Umbilical cord (tissue), 2 donors: ENCODE measurements at places on chromosomes 3 and 15. TPM values are rescaled to one million over a fixed set of nuclear protein-coding genes. Genes with fewer than 3 reads are reported as not detected.

GRCh38 chr3:126836220-126836860 is 132.3 kb downstream of the CHCHD6 start:
- DNase-seq, result no peak

- DNase-seq, result peak; percentile 87
Measured at GRCh38 chr3:134473868-134474546, 11.8 kb downstream of the ANAPC13 start.

DNA sequence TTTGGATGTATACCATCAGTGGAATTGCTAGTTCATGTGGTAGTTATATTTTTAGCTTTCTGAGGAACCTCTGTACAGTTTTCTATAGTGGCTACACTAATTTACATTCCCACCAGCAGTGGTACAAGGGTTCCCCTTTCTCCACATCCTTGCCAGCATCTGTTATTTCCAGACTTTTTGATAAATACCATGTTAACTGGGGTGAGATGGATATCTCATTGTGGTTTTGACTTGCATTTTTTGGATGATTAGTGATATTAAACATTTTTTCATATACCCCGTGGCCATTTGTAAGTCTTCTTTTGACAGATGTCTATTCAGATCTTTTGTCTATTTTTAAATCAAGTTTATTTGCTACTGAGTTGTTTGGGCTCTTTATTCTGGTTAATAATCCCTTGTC is 455.6 kb upstream of the RARB start:
- DNase-seq, result no peak

GRCh38 chr3:52986938-52987337 is 58.9 kb downstream of the SFMBT1 start:
- no peak for DNase-seq

GRCh38 chr3:115194476-115194875 is 47.4 kb upstream of the ZBTB20 start:
- DNase-seq, result no peak

DNA sequence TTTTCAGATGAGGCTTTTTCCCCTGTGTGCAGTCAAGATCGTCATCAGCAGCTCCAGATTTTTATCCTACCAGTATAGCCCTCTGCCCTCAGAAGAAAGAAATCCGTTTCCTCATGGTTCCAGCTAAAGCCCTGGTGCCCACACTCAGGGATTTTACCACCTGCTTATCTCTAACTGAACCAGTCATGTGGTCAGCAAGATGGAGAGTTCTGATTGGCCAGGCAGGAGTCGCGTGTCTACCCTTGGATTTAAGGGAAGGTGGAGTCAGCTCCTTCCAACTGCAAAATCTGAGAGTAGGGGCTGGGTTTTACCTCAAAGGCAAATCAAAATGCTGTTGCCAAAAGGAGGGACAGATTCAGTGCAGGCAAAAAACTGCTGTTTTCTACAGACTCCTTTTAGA is 135.3 kb downstream of the LRTM1 start:
- no peak for DNase-seq

- DNase-seq, result peak; percentile 53
Measured at GRCh38 chr15:85615930-85616329, 178.8 kb downstream of the KLHL25 start.

- no peak for DNase-seq
Measured at GRCh38 chr3:14921811-14922705, 25.3 kb upstream of the NR2C2 start.

- no peak for DNase-seq
Measured at GRCh38 chr3:64361962-64362735, 136.9 kb upstream of the PRICKLE2 start.

GRCh38 chr3:67458408-67458807 is 196.0 kb downstream of the SUCLG2 start:
- DNase-seq, result no peak

- no peak for DNase-seq
Measured at GRCh38 chr3:33317963-33318709, 40.9 kb downstream of the FBXL2 start.

DNA sequence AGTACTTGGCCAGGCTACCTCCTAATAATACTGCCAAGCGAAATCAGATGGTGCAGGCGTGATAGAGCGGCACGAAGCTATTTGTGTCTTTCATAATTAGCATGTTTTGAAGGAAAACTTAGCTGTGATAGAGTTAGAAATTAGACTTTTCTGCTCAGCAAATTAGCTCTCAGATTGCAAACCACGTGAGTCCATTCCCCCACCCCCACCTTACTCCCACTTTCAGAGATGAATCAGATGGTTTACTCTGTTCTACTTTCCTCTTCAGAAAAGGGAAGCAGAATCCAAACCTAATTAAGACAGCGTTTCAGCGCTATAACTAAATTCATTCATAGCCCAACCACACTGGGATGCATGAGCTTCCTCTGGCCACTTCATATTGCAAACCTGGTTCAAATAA is 214.6 kb downstream of the SLCO3A1 start:
- no peak for DNase-seq

- DNase-seq, result no peak
Measured at GRCh38 chr3:95815828-95816227, 998.6 kb upstream of the EPHA6 start.

DNA sequence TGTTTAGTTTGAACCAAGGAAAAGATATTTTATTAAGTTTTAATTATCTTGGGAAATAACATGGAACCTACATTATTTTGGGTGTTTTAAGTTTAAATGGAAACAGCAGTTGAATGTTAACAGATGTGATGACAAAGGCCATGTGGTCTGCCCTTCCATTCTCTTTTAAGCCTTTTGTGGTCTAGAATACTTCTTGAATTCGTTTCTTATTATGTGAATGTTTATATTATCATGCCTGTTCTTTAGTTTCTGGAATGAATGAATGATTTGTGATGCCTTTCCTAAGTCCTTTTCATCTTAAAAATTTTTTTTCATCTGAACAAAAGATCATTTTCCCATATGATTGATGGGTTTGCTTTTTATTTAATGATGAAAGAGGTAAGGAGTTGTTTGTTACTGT is 44.6 kb downstream of the SNRK start:
- no peak for DNase-seq

DNA sequence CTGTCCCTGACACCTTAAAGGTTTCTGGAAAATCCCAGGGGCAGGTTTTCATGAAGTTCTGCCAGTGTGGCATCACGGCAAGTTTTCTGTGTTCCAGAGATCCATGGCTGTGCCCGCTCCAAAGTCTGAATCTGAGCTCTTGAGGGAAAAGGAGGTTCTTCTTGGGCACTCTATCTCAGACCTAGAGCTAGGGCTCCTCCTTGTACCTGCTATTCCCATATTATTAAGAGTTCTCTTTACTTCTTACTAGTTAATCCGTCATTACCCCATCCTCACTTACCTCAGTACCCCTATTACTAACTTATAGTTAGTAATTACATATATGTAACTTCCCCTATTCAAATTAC is 5.9 kb upstream of the TRA2B start:
- no peak for DNase-seq

- no peak for DNase-seq
Measured at GRCh38 chr3:194268654-194269512, 82.2 kb downstream of the CPN2 start.

DNA sequence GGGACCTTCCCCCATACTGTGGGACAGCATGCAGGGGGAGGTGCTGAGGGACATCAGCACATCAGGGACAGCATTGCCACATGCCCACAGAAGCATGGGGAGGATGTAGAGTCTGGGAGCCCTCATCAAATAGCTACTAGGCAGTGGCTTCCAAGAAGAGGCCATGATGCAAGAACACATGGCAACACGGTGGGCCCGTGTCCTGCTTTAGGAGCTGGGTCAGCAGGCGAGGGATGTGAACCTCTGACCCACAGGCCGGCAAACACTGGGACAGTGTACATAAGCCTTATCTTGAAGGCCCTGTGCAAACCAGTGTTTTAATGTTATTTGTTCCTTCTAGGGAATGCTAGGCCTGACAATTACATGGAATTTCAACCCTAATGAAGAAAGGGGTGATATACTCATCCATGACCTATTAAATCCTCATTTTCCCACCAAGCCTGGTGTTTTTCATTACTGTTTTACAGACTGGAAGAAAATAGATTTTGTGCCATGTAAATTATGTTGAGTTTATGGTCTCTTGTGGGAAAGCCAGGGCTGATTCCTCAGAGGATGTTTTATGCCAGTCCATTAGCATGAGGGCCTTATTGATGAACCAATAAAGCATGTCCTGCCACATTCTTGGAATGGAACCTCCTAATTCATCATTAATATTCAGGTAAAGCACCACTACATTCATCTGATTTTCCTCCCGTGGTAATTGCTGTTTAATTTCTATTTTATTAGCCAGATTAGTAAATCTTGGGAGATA is 61.7 kb upstream of the SLC25A26 start:
- DNase-seq, result no peak

ARPIN gene
- 16.6 TPM for total RNA-seq

LMAN1L gene
- total RNA-seq, result 1.2 TPM

PROK2 gene
- total RNA-seq, result not detected

TMEM212 gene
- total RNA-seq, result 1.7 TPM

FEZF2 gene
- 1.9 TPM for total RNA-seq

GABRR3 gene
- total RNA-seq, result 4.6 TPM

PLCD1 gene
- 31.1 TPM for total RNA-seq

SRGAP3 gene
- 10.4 TPM for total RNA-seq

DPPA2 gene
- total RNA-seq, result not detected

RETNLB gene
- total RNA-seq, result not detected

TIPIN gene
- total RNA-seq, result 7.0 TPM

PLA2G4D gene
- total RNA-seq, result 0.48 TPM

NR1I2 gene
- total RNA-seq, result 0.96 TPM

CACNA1D gene
- total RNA-seq, result 11.6 TPM
